ENCODE measurements at places on chromosomes 7 and 10.

DNA sequence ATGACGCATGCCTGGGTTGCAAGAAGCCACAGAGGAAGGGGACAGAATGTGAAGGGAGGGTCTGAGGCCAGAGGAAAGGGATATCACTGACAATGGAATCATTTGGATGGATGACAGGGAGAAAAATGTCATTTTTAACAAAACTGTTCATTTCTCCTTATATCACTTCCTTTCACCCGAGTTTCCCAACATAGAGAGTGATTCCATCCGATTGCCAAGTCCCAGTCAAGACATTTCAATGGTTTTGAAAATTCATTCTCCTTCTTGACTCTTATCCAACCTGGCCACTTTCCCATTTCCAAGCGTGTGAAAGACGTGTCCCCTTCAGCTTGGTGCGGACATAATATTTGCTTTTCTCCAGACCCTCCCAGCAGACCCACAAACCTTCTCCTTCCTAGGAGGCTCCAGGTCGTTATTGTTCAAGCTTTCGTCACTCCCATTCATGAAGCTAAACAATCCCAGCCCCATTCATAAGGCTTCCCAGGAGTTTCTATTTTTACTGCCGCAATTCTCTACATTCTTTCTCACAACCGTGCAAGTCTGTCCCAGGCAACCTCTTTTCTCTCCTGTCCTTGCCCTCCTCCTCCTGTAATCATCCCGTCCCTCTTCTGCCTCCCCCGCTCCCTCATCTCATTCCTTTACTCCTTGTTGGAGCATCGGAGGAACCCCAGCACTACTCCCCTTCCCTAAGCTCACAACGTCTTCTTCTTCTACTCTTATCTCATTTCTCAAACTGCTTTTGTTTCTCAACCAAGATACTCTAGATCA lies 301.3 kb upstream of the KLF6 start:
- no peak for DNase-seq

- no peak for DNase-seq
Measured at GRCh38 chr7:117014673-117015133, 61.4 kb downstream of the ST7 start.

- no peak for DNase-seq
Measured at GRCh38 chr7:112930787-112931186, 140.6 kb upstream of the TMEM168 start.

GRCh38 chr10:48792687-48793096 lies 108.0 kb downstream of the WDFY4 start:
- no peak for DNase-seq

DNA sequence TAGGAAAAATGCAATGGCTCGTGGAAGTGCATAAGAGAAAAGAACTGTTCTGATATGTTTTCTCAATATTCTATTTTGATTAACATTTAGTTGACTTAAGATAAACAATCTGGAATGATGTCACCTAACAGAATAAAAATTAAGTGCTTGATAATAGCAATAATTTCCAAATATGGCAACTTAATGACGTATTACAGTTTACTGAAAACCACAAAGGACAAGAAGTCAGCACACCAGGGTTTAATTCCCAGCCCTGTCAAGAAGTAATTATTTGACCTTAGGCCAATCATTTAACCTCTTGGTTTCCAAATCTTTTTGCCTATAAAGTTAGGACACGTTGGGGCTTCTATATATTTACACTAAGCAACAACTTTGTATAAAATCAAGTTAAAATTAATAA lies 95.7 kb downstream of the CABCOCO1 start:
- DNase-seq = no peak

GRCh38 chr7:70829221-70830059 lies 302.5 kb upstream of the GALNT17 start:
- DNase-seq = peak; percentile 26

DNA sequence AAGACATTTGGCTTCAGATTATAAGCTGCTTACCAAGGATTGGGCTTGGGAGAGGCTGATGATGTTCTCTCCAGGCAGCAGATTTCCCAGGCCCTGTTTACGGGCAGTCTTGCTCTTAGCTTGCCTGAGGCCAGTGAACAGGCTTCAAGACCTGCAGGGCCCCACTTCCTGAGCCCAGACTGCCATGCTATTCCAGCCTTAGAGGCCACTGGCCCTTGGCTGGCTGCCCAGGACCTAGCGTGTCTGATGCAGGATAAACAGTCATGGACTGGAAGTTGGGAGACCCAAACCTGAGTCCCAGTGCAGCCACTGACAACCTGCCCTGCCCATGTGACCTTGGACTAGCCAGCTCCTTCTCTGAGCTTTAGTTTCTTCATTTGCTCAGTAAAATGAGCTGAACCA lies 2.9 kb downstream of the PRXL2A start:
- DNase-seq = no peak

DNA sequence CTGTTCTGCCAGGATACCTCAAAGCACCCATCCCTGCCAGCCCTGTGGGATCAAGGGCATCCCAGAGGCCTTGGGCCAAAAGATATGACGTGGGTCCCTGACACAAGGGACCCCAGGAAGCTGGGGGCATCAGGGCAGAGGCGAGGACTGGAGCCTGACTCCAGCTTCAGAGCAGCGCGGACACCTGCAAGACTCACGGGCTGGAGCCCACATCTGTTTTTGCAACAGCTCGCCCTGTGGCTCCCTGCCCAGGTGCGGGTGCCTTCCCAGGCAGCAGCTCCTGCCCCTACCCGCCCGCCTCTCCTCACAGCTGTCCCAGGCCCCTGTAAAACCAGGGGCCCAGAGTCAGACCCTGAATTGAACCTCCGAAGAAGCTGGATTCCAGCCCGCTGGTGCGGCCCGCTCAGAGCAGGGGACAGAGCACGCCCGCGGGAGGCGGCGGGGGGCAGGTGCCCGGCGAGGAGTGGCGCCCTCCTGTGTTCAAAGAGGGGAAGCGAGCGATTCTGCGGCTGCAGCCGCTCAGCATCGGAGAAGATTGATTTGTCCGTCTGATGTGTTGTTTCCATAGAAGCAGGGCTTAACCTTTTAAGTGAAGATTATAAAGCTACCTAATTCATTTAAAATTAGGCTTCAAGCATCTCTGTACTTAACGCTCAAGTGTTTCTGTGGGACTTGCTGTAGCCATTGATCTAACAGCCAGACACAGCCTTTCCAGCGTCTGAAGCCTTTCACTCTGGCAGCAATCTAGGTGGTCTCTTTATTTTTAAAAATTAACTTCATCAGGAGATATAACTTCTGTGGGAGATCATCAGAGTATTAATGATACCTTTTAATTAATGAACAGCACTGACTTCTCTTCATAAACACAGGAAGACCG lies 88.4 kb downstream of the BEND7 start:
- DNase-seq = peak; percentile 23

DNA sequence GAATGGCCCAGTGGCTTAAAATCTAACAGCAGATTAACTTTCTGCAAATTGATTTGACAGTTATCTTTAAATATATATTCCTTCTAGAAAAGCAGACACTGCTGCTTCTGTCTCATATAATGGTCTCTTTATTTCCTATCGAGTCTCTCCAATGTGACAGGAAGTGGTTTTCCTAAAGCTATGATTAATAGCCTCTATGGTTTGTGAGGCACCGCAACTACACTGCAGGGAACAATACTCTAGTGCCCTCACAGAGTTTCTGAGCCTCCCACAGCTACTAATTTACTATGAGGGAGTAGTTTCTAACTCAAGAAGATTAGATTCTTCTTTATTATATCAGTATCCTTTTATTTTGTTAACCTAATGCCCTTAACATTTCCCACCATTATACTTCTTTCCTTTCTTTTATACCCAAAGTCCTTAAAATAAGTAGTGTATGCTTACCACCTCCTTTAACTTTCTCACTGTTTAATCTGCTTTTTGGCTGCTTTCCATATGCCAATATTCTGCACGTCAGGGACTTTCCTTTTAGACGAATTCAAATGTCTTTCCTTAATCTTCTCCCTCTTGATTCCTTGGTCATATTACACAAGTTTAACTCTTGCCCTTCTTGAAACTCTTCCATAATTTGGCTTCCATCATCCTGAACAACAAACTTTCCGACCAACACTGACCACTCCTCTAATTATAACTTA lies 23.8 kb upstream of the AHR start:
- no peak for DNase-seq

GRCh38 chr7:147818317-147818716 lies 772.2 kb upstream of the C7orf33 start:
- no peak for DNase-seq

DNA sequence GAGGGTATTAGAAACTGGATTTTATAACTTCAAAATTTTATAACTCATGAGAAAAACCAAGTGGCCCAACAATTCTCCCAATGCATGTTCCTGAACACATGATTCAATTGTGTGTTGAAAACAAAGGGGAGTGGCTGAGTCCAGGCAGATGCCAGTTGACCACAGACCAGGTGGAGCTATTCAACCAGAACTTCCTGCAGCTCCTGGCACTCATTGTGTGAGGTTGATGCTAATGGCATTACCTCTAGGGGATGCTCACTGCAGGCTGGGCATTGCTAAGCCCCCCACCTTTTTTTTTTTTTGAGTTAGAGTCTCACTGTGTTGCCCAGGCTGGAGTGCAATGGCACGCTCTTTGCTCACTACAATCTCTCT lies 20.3 kb downstream of the MYOF start:
- DNase-seq = no peak

DNA sequence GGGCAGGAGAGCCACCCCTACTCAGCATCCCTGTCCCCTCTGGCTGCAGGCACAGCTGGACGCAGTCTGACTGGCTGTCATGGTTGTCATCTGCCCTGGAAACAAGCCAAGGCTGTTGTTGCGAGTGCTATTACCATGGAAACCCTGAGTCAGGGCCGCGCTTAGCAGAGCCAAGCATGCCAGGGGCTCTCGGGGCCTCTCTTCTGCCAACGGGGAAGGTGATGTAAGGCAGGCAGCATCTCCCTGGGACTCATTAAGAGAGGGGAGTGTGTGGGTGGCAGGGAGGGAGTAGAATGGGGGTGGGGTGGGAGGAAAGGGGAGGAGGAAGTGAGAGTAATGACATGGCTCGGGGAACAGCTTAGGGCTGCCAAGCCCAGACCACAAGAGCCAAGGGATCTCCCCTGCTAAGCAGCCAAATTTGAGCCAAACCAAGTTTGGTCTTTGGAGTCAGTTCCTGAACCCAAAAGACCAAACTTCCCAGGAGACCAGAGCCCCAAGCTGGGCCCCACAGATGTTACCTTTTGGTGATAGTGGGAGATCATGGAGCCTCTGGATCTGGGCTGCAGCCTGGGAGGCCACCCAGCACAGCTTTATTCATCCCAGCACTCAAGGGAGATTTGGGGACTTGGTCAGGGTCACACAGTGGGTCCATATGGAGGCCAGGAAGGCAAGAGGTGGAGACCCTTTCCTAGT lies 67.6 kb downstream of the TMEM130 start:
- no peak for DNase-seq

GRCh38 chr10:89601728-89602361 lies 43.2 kb downstream of the PANK1 start:
- DNase-seq = no peak

GRCh38 chr10:124473070-124473469 lies 11.4 kb downstream of the LHPP start:
- DNase-seq = no peak

GRCh38 chr7:80154656-80155333 lies 20.2 kb downstream of the GNAI1 start:
- no peak for DNase-seq

GRCh38 chr7:51230324-51230625 lies 86.3 kb downstream of the COBL start:
- DNase-seq = no peak

DNA sequence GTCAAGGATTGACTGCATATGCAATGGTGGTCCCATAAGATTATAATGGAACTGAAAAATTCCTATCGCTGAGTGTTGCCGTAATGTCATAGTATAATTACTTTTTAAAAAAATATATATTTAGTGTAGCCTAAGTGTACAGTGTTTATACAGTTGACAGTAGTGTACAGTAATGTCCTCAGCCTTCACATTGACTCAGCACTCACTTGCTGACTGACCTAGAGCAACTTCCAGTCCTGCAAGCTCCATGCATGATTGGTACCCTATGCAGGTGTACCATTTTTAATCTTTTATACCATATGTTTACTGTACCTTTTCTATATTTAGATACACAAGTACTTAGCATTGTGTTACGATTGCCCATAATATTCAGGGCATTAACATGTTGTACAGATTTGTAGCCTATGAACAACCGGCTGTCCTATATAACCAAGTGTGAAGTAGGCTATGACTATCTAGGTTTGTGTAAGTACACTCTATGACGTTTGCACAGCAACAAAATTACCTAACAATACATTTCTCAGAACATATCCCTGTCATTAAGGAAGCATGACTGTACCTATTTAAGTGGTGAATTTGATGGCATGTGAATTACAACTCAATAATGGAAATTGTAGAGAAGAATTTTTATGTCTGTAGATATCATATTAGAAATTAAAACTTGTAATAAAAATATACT lies 40.9 kb downstream of the CCNY start:
- no peak for DNase-seq

DNA sequence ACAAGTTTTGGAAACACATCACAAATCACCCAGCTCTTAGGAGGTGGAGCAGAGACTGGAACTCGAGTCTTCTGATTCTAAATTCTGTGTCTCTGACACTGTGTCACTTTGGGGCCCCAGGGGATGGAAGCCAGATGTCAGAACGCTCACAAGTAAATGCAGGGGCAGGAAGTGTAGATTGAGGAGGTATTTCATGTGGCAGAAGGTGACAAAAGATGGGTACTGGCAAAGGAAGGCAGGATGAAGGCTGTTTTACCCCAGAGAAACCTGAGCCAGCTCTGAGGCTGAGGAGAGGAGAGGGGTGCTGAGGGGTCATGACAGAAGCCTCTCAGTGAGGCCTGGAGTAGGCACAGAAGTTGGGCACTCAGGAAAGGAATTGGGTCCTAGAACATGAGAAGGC lies 6.0 kb upstream of the PURB start:
- no peak for DNase-seq

- no peak for DNase-seq
Measured at GRCh38 chr7:6475433-6476186, 27.9 kb upstream of the DAGLB start.

DNA sequence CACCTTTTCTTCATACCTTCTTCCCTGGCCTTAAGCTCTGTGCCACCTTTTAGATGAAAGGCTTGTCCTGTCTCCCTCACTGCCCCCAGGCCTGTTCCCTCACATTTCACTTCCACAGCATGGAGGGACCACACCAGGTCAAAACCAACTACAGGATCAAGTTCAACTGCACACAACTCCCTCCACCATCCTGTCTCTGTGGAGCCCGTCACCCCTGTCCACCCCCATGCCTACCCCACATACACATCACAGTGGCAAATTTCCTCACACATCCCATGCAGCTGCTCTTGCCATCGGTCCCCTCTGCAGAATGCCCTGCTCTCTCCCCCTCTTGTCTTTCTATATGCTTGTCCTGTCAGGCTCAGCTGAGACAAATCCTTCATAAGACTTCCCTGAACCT lies 154.1 kb downstream of the USP6NL start:
- no peak for DNase-seq

DNA sequence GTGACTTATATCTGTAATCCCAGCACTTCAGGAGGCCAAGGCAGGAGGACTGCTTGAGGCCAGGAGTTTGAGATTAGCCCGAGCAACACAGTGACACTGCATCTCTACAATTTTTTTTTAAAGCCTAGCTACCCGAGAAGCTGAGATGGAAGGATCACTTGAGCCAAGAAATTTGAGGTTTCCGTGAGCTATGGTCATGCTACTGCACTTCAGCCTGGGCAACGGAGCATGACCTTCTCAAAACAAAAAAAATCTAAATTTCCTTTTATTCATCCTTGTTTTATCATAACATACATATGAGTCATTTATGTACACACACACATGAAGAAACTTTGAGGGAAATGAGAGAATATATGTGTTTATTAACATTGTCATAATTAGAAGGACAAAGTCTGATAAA lies 277.5 kb upstream of the MAGI2 start:
- no peak for DNase-seq

- no peak for DNase-seq
Measured at GRCh38 chr10:132140167-132140925, 46.4 kb upstream of the DPYSL4 start.

- no peak for DNase-seq
Measured at GRCh38 chr10:89078724-89079672, 88.4 kb downstream of the FAS start.
